AML-193 (cell line): ENCODE measurements at places on chromosomes 16 and 17.

DNA sequence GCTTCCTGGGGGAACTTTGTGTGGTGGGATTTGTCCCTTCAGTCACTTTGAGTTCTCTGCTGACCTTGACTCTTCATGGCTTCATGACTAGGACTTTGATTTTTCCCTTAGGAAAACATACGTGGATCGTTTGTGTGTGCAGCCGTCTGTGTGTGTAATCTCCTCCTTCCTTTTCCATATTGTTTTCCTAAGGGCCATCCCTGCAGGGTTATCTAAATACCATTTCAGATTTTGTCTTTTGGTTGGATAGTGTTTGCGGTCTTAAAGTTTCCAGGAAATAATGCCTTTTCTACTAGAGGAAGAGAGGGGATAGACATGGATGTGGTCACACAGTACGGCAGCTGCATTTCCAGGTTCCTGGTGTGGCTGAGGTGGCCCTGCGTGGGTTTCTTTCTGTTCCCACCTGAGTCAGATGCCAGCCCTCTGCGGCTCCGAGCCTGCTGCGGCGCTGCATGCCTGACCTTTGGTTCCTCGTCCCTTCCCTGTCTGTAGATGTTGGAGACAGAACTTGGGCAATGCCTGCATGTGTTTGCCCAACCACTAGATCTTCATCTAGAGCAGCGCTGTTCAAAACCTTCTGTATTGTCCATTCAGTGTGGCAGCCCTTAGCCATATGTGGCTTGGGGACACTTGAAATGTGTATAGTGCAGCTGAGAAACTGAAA lies 72.0 kb upstream of the LGALS9 start:
- no peak for DNase-seq

DNA sequence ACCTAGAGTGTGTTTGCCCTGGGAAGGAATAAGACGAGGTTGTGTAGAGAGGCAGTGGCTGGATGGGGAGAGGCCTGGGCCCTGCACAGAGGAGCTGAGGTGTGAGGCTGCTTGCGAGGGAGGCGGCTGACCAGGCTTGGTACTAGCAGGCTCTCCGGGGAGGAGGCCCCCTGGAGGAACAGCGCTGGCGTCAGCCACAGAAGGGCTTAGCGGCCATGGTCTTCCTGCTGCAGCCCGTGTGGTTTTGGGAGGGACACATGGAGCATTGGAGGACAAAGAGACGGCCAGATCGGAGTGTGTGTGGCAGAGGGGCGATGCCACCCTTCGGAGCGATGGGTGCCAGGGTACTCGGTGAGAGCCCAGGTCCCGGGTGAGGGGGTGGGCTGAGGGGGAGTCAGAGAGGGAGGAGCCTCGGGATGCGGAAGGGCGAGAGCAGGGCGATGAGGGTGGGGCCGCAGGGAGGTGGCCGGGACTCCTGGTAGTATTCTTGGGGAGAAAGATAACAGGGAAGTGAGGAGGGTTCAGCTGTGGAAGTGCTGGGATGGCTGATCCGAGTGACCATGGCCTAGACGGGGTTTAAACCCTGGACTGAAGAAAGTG lies 8.3 kb downstream of the BANP start:
- no peak for DNase-seq

- DNase-seq: no peak
These were observed 519.8 kb downstream of the TMEM114 start for GRCh38 chr16:8070506-8070905.

DNA sequence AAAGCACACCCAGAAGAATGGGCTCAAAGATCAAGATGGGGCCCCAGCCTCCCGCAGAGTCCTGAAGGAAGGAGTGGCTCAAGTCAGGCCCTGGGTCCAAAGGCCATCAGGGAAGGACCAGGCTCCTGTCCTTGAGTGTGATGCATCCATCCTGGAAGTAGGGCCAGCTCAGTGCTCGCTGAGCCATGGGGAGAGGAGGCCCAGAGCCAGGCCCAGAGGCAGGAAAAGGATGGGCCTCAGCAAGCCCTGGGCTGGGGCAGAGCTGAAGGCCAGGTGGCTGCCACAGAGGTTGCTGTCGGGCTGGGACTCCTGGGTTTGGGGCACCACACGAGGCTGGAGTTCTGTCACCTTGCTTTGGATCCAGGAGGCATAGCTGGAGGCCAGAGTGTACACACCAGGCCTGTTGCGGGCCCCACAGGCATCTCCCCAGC lies 3.7 kb downstream of the PRSS8 start:
- no peak for DNase-seq

DNA sequence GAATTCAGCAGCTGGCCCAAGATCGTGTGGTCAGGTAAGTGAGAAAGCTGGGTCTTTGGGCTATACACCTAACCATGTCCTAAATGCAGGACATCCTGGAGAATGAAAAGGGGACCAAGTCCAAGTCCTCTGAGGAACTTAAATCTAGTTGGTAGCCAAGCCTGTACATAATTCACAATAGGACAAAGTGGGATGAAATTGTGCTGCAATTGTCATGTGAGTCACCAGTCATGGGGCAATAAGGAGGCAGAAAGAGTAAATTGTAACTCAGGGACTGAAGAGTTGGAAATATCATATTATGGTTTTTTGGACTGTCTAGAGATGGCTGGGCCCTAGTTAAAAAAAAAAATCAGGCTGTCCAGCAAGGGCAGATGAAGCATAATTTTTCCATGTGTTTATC lies 202.6 kb downstream of the CYLD start:
- no peak for DNase-seq
